ENCODE measurements at places on chromosomes 1 and 21.

DNA sequence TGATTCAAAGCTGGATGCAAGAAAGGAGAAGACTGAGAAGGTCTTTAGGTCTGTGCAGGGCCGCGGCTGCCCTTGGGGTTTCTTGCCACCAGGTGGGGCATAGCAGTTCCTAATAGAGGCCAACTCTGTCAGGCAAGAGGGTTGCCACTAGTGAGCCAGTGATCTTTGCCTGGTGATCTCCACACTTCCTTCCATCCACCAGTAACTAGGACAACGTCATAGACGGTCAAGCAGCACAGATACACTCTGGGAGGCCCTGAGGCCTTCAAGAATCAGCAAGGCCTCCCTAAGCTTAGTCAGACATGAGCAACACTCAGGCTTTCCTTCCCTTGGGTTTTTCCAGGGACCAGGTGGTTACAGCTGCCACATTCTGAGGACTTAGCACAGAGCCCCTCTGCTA is 32.9 kb upstream of the ATP2B4 start:
- peak; percentile 52 for DNase-seq

DNA sequence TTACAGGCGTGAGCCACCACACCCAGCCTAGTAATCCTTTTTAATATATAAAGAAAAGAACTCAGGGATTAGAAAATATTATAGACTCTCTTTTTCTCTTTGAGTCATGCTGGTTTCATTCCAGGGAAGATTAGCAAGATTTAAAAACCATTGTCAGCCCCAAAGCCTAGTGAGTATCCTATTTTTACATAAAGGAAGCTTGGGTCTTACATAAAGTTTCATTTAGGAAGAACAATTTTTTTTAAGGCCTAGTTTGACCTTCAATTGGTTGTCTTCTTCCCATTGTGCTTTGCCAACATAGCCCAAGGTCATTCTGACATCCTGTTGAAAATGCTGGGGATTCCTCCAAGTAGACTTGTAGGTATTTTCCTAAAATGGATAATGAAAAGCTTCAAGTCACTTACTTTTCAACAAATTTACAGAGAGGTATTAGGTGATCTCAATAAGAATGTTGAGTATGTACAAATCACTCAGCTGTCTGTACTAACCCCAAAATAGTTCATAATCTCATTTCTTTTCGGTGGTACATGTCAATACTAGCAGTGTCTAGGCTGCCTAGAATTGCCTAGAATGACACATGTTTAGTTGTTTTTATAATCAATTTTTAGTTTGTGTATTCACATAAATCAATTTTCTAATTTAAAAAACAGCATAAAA is 4.3 kb upstream of the KIF14 start:
- no peak for DNase-seq

GRCh38 chr21:46517361-46517760 is 58.7 kb downstream of the DIP2A start:
- no peak for DNase-seq

DNA sequence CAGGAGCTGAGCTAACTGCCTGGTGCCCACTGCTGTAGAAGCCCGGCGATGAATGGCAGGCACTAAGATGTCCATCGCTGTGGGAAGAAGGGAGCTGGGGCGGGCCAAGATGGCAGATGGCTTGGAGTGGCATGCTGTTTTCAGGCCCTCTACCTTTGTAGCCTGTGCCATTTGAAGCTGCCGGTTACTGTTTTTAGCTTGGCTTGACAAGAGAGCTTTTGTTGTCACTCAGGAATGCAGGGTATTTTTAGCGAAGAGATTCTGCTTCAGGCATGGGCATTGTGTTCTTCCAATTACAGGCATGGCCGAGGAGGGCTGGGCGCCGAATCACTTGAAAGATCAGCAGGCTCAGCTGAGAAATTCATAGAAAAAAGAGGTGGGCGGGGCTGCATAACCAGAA is 348.7 kb downstream of the RPS6KC1 start:
- no peak for DNase-seq

- no peak for DNase-seq
These were observed 17.5 kb downstream of the KPNA6 start for GRCh38 chr1:32125313-32125712.
